ENCODE measurements at places on chromosomes 5 and 9.

- DNase-seq = no peak
Measured at GRCh38 chr5:150066901-150067396, 19.4 kb downstream of the CSF1R start.

DNA sequence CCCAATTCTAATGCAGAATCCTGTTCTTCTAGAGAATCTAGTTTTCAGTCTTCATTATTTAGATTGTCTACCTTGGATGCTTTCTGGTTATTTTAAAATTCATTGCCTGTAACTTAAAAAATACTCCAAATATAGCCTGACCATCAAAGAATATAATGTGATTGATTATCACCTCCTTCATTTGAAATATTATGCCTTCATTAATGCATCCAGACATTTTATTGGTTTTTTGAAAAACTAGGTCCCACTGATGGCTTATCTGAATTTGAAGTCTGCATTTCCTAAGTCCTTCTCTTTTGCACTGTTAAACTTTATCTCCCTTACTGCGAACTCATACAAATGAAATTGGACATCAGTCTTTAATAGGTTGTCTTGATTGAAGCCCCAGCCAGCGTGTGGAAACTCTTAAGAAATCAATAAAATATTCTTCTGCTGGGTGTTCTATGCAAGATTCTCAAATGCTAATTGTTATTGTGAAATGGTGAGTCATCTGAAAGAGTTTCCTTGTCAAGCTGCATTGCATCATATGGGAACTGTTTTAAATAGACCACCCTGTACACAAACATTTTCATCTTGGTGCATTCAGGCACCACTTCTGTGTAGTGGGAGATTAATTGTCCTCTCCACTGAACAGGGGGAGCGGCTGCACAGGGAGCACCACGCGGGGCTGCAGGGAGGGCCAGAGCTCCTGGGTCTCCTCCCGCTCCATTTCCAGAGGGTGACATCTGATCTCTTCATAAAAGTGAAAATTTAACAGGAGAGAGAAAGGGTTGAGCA, 92.3 kb upstream of the FANCC start:
- DNase-seq = no peak

DNA sequence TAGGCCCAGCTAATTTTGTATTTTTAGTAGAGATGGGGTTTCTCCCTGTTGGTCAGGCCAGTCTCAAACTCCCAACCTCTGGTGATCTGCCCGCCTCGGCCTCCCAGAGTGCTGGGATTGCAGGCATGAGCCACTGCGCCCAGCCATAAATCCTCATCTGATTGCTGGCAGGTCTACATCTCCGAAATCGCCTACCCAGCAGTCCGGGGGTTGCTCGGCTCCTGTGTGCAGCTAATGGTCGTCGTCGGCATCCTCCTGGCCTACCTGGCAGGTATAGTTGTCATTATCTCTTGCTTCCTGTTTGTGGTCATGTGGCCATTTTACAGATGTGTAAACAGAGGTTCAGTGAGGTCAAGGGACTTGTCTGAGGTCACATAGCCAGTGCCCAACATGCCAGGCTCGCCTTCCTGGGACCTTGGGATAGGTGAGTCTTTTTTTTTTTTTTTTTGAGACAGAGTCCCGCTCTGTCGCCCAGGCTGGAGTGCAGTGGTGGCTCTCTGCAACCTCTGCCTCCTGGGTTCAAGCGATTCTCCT, 2.8 kb downstream of the SLC2A8 start:
- no peak for DNase-seq

DNA sequence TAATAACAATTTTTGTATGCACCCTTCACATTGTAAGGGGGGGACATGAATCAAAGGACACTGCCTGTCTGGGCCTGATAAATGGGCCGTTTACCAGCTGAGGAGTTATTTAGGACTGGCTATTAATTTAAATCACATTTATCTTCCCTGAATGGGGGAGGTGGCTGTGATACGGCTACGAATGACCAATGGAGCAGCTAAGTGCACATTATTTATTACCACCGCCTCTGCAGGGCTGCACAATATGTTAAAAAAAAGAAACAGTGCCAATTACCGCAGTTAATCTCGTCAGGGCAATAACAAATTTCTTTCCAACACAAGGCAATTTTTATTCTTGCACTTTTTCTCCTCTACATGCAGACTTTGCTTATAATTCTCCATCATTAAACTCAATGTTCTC, 318.4 kb downstream of the IRX2 start:
- DNase-seq = no peak

GRCh38 chr9:135659252-135659651, 3.9 kb upstream of the LCN9 start:
- DNase-seq = no peak

- DNase-seq = no peak
Measured at GRCh38 chr9:37995348-37995737, 73.7 kb downstream of the SHB start.

- no peak for DNase-seq
Measured at GRCh38 chr5:126542441-126542840, 52.6 kb downstream of the ALDH7A1 start.

GRCh38 chr9:125440411-125440810, 178.8 kb downstream of the GAPVD1 start:
- DNase-seq = no peak

GRCh38 chr9:79766091-79766490, 194.3 kb downstream of the TLE4 start:
- DNase-seq = no peak

- DNase-seq = no peak
Measured at GRCh38 chr9:130027533-130028365, 15.2 kb downstream of the FNBP1 start.

- DNase-seq = no peak
Measured at GRCh38 chr9:136695435-136695895, 8.2 kb upstream of the AGPAT2 start.

GRCh38 chr5:31148959-31149475, 44.5 kb upstream of the CDH6 start:
- DNase-seq = no peak

- DNase-seq = no peak
Measured at GRCh38 chr5:148335259-148335658, at the start of gene SPINK9. Gene SPINK9, plus strand, starts transcription at chr5:148335559. Its CDS starts 55 bp downstream, at chr5:148335614.

GRCh38 chr9:18499062-18499461, 25.1 kb downstream of the ADAMTSL1 start:
- no peak for DNase-seq

DNA sequence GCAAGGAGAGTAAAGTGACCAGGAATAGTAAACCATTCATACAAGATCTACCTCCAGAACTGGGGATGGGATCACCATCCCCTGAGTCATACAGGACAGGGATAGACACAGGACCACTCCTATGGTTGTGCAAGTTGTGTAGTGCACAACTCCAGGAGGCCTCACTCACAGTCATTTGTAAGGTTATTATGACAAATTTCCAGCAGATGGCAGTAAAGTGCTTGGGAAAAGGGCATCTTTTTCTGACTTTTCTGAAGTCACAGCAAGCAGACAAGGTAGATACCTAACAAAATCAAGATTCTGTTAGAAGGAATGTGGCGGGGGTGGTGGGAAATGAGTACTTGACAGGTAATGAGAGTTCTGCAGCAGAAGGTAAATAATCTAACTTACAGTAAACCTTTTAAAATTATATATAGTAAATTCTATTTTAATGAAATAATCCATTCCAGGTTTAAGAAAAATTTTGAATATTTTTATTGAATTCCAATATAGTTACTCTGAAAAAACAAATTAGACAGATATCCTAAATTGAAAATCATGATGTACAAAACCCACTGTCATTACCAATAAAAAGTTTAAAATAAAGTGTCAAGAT, 16.7 kb upstream of the KIF27 start:
- DNase-seq = no peak

DNA sequence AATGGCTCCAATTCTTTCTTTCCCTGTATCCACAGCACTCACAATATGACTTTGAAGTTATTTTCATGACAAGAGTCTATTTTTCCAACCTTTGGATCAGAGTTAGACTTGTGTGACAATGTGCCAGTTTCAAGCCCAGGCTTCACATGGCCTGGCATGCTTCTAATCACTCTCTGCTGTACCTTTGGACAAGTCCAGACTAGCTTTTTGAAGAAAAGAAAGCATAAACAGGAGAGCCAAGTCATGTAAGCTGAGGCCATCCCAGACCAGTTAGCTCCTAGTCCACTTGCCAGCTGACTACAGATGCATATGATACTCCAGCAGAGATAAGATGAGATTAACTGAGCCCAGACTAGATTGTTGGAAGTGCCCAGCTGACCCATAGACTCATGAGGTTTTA, 513.6 kb upstream of the C9orf72 start:
- DNase-seq = no peak

- DNase-seq = no peak
Measured at GRCh38 chr9:136961279-136962065, 9.4 kb downstream of the LCN12 start.

DNA sequence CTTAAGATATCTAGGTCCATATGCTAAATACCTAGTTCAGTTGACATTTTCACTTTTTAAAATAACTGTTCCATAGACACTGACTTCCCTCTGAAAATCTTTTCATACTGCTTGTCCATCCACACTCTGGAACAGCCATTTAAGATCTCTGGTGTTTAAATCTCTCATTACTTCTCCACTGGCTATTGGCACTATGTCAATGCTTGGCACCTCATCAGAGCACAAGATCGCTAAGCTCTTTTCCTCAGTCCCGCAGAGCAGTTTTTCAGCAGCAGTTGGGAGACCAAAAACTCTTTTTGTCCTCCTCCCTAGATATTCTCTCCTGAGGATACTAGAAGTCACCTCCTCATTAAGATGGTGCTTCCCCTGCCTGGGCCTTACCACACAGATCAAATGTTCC, 172.7 kb downstream of the KIAA0825 start:
- no peak for DNase-seq

GRCh38 chr5:138466900-138467710, 1.8 kb downstream of the EGR1 start:
- no peak for DNase-seq
